ENCODE measurements at places on chromosomes 2 and 18. TPM values are rescaled to one million over a fixed set of nuclear protein-coding genes. Genes with fewer than 3 reads are reported as not detected.

GRCh38 chr18:5625076-5625475 is 81.3 kb upstream of the EPB41L3 start:
- DNase-seq, result no peak

DNA sequence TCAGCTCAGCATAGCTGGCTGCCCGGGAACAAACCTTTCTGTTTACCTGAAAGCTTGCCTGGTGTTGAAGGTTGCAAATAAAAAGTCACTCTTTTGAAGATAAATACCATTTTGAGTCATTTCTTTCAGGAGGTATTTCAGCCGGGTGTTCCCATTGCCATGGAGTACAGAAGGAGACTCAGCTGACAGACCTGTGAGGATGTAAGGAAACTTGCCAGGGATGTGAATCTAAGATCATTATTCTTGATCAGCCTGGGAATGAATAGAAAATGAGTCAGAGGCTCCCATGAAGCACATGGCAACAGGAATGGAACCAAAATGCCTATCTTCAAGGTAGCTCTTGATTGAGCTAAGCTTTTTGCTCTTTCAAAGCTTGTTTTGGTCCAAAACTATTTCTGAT is 231.2 kb downstream of the CYRIA start:
- DNase-seq, result no peak

DNA sequence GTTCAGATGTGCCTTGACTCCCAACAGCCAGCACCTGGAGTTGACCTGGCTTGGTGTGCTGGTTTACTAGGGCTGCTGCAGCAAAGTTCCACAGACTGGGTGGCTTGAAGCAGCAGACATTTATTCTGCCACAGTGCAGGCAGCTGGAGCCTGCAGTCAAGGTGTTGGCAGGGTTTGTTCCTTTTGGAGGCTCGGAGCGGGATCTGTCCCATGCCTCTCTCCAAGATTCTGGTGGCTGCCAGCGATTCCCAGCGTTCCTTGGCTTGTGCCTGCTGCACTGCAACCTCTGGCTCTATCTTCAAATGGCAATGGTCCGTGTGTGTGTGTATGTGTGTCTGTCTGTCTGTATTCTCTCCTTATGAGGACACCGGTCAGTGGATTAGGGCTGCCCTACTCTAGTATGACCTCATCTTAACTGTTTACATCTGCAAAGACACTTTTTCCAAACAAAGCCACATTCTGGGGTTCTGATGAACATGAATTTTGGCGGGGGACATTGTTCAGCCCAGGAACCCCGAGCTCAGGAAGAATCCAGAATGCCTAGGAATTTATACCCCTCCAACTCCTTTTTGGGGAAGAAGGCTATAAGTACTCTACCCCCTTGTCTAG is 44.7 kb upstream of the TMEM131 start:
- DNase-seq, result no peak

DNA sequence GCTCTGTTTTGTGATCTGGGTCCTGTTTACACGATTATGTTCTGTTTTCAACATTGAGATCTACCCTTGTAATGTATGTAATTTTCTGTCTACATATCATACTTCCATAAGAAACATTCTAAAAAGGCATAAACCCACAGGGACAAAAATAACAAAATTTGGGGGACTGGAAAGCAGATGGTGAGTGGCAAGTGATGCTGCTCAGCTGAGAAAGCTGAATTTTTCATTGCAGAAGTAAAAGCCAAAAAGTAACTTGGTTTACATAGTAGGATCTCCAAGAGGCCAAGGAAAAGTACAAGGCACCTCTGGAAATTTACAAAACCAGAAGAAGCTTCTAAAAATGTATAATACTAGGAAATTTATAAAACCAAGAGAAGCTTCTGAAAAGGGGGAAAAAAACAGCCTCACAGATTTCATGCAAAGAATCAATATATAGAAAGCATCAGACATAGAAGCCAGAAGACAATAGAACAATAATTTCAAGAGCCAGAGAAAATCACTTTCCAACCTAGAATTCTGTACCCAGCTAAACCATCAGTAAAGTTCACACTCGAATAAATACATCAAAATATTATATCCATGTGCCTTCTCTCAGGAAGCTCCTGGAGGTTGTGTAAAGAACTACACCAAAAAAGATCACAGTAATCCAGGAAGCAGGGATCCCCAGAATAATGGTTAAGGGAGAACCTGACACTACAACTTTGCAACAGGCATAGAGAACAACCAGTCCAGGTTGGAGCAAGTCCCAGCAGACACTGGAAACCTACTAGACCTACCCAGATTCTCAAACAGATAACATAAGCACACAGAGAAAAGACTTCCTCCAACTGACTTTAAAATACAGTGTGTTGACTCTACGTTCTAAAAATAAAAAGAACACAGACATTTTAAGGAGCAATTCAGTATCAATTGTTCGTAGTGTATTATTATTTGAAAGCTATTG is 401.7 kb upstream of the HS6ST1 start:
- no peak for DNase-seq

GRCh38 chr2:181957668-181958067 is 28.0 kb upstream of the PPP1R1C start:
- no peak for DNase-seq

- DNase-seq, result no peak
These were observed 116.4 kb downstream of the GBX2 start for GRCh38 chr2:236051806-236052205.

Gene ASXL3
- total RNA-seq, result 0.19 TPM

DNA sequence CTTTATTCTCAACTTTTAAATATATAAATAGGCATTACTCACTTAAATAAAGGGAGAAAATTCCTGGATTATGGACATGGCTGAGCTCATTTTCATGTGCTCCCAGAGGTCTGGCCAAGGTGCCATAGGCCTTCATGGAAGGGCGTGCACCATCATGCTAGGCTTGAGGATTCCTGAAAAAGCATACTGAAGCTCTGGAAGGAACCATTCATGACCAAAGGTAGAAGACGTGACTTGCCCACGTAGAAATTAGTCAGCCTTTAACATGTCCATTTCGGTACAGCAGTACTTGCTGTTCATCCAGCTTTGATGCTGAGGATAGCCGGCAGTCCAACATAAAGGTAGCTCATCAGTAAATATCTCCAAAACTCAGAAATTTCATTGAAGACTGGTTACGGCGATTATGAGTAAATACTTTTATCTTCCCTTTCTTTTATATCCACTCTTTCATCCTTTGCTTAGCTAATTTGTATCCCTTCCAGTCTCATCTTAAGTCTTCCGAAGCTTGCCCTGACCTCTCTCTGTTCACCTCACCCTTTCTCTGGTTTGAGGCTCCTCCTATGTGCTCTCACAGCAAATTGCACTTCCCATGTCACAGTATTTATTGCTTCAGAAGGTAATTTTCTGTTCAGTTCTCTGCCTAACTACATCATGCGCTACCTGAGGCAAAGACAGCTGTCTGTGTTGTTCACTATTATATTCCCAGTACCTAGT is 32.3 kb upstream of the ASNSD1 start:
- DNase-seq, result no peak

- no peak for DNase-seq
These were observed 7.6 kb upstream of the MGAT5 start for GRCh38 chr2:134246154-134246874.

GRCh38 chr2:12326449-12327190 is 390.1 kb upstream of the TRIB2 start:
- DNase-seq, result no peak

Gene ATOH8
- 37.7 TPM for total RNA-seq

DNA sequence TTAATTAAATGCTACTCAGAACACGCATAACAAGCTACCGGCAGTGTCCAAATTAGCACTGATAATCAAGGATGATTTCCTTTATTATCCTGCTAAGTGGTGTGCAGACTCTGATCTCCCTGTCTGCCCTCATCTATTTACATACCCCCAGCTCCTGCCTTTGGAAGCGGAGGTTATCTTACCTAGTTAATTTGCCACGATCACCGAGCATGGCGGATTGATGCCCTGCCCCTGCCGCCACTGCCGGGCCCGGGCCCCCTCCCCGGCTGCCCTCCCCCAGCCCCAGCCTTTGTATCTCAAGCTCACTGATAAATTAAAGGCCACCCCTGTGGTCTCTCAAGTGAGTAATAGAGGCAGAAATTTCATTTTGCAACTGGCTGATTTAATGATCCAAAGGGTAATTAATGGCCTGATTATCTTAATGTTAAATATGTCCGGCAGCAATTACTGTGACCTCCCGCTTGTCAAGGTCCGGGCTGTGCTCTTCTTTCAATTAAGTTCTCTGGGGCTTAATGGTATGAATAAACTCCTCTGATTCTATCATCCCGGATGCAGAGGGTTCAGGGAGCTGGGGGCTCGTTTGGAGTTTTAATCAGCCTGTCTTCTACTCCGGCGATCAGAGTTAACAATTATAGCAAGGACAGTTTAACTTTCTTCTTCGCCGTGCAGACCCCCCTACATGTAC is 113.4 kb downstream of the GBX2 start:
- no peak for DNase-seq

DNA sequence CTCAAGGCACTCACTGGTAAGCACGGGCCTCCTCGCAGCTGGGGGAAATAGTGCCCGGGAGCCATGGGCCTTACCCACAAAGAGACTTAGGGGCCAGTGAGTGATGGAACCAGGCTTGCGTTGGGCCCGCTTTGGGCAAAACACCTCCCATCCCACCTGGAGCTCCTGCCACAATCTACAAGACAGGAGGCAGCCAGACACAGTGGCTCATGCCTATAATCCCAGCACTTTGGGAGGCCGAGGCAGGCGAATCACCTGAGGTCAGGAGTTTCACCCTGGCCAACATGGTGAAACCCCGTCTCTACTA is 88.2 kb downstream of the TFCP2L1 start:
- DNase-seq, result no peak

Gene ADAM23
- total RNA-seq, result 0.17 TPM

DNA sequence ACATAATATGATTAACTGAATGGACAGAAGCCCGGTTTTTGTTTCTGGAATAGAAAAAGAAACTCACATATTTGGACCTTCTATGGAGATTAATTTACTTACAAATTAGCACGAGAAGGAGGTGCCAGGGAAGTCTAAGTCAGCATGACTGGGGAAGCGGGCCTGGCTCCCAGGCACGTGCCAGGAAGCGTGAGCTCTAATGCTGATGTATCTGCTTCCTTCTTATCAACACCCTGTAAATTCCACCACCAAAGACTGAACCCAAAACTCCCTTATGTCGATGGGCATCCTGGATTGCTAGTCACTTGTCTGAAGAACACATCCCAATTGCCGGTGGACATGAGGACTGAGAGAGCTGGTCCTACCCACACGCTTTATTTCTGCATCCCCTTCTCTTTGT is 134.5 kb downstream of the GALNT14 start:
- no peak for DNase-seq

DNA sequence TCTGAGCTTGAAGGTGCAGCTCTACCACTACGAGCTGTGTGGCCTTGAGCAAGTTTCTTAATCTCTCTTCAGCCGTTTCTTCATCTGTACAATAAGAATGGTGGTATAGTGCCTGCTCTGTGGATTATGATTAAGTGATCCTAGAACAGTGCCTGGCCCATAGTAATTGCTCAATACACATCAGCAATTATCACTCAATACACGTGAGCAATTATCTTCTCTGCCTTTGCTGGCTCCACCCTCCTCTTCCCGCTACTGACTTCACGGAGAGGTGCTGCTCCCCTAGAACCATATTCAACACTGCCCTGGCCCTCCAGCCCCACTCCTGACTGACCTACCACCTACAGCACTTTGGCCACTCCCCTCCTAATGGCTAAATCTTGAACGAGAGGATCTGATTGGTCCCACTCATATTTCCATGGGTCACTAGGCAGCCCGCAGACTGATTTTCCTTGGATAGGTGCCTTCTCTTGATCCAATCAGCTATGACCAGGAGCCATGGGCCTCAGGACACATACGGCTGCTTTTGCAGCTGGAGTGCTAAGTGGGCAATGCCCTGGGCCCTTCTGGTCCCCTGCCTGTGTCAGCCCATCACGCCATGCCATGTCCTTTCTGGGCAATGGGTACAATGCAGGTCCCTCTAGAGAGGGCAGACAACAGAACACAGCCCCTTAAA is 77.5 kb downstream of the STPG4 start:
- no peak for DNase-seq

- DNase-seq, result no peak
These were observed 84.5 kb downstream of the POU3F3 start for GRCh38 chr2:104938231-104938941.

Gene MC4R
- not detected for total RNA-seq

Gene UCN
- 0.25 TPM for total RNA-seq

DNA sequence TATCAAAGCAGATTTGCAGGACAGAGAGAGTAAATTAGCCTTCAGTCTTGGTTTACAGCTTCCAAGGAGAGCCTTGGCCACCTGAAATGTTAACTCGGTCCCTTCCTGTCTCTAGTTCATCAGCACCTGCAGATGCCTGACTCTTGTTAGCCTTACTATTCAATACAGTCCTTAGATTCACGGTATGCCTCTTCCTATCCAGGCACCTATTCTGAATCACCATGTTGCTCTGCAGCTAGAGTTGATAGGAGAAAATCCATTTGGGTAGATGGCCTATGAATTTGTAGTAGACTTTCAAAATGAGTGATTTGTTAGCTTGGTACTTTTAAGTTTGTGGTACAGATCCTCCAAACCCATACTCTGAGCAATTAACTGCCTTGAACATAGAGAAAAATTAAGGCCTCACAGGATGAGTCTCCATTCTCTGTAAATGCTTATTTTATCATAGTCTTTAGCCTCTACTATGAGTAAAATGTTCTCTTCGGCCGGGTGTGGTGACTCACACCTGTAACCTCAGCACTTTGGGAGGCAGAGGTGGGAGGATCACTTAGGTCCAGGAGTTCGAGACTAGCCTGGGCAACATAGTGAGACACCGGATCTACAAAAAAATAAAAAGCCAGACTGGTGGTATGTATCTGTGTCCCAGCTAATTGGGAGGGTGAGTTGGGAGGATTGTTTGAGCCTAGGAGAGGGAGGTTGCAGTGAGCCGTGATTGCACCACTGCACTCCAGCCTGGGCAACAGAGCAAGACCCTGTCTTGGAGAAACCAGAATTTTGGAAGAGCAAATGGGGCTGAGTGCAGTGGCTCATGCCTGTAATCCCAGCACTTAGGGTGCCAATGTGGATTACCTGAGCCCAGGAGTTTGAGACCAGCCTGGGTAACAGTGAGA is 32.9 kb downstream of the PTCD3 start:
- no peak for DNase-seq

Gene SLC19A3
- total RNA-seq, result 12.9 TPM
